ENCODE measurements at places on chromosomes 5 and 9.

GRCh38 chr5:165504674-165505073, 1999.3 kb downstream of the MAT2B start:
- no peak for DNase-seq

DNA sequence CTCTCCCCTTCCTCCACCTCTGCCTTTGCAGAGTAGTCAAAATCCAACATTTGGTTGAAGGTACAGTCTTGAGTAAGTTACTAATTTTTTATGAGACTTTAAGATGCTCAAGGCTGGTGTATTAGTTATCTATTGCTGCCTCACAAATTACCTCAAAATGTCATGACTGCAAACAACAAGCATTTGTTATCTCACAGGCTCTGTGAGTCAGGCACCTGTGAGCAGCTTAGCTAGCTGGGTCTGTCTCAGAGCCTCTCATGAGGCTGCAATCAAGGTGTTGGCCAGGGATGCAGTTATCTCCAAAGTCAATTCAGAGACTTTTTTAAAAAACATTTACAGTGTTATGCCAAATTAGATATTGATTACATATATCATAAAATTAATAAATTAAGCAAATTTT, 371.3 kb upstream of the RGMB start:
- DNase-seq, result no peak

- no peak for DNase-seq
Observed at GRCh38 chr9:124366476-124367220, 48.6 kb downstream of the PSMB7 start.

- no peak for DNase-seq
Observed at GRCh38 chr5:7576023-7576715, 180.2 kb downstream of the ADCY2 start.

DNA sequence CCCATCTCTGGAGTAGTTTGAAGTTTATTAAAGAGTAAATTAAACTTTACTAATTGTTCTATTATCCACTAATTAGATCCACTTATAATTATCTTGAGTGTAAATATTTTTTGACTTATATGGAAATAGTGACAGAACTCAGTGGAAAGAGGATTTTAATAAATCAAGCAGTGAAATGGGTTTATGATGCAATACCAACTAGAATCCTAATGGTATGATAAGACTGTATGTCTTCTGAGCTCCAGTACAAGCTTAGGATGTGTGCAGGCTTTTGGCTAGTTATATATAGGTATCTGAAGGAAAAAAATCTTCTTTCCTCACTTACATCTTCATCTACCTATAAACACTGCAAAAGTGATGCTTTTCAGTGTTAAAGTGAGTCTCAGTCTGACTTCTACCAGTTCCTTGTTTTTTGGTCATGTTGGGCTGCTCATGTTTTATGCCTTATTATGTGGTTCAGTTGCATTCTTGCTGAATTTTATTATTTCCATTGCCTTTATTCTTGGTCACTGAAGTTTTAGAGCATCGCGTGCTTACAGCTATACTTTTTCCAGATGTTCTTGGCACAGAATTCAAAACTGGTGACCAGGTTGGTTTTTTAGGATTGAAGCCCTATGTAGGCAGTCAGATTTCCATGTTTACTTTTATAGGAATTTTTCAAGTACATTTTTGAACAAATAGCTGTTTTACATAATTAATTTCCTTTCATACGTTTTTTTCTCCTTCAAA, 30.5 kb downstream of the XRCC4 start:
- DNase-seq, result no peak

DNA sequence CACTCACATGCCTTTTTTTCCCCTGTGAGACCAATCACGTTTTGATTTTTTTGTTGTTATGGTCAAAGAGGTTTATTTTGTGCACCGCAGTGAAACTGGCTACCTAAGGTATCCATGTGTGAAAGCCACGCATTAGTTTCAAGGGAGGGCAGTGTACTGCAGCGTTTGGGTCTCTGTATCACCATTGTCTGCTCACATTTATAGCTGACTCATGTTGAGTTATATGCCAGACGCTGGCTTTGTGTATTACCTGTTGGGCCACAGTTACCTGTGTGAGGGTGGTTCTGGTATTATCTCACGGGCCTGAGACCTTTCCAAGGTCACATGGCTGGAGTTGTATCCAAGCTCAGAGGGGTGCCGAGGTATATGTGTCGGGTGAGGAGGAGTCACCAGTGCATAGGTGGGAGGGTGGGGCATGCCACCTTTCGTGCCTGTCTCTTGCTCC, 75.8 kb downstream of the ARHGAP26 start:
- no peak for DNase-seq

DNA sequence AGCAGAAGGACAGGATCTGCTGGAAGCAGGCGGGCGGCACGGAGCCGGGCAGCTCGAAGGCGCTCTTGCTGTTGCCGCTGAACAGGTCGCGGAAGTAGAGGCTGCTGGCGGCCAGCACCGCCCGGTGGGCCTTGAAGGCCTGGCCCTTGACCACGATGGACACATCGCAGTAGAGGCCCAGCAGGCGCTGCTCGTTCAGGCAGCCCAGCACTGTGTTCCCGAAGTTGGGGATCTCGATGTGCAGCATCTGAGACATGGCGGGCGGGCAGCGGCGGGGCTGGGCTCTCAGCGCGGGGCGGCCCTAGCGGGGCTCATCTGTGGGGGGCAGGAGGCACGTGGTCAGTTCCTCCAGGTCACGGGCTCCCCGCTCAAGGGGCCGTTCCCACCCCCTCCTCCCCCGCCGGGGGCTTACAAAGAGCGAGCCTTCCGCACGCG, 44.8 kb downstream of the NACC2 start:
- DNase-seq, result no peak

GRCh38 chr9:21875893-21876292, 73.5 kb downstream of the MTAP start:
- DNase-seq, result no peak

DNA sequence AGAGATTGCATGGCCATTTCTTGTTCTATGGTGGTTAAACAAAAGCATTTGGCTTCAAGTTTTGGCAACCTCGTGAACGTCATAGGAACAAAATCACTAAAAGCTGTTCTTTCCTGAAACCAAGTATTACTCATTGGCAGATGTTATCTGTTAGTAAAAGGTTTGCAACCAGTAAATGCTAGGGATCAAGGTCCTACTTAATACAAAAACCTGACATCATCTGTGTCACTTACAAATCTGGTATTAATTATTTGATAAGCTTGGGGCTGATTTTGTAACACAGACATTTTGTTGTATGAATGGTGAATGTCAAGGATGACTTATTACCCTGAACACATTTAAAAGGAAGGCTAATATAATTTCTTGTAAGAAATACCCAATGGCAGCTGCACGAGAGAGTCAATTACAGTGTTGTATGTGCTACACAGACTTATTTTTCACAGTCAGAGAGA, 486.4 kb upstream of the ZNF608 start:
- no peak for DNase-seq

GRCh38 chr9:131240047-131240921, 36.0 kb downstream of the FAM78A start:
- DNase-seq, result no peak

DNA sequence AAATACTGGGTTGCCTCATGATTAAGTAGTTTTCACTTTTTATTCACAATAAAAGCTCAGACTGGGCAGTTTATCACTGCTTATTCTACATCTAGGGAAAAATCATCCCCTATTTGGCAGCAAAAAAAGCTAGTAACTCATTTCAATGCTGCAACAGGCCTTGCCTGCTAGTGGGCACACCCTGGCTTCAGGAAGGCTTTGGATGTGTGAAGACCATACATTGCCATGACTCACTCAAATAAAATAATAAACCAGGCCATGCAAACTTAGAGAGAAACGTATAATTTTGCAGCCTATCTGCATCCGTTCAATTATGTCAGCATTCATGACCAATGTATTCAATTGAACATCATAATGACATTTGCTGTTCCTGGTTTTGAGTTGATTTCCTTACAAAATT, 402.9 kb downstream of the PIK3R1 start:
- DNase-seq, result no peak

GRCh38 chr9:109414125-109414785, 83.9 kb downstream of the PTPN3 start:
- no peak for DNase-seq

DNA sequence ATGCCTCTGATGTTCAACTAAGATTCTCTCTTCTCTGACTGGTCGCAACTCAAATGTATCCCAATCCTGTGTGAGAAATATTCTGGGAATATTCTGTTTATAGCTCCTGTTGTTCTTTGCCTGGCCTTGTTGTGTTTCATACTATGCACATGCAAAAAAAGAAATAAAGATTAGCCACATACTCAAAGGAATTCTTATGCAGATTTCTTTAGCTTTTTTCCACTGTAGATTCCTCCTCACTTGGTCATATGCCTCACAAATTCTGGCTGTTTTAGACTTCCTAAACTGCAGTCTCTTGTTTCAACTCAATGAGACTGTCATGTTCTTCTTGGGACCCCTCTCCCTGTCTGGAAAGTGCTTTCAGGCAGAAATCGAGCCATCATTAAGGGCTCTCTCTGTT, 217.5 kb upstream of the SH3GL2 start:
- DNase-seq, result no peak

DNA sequence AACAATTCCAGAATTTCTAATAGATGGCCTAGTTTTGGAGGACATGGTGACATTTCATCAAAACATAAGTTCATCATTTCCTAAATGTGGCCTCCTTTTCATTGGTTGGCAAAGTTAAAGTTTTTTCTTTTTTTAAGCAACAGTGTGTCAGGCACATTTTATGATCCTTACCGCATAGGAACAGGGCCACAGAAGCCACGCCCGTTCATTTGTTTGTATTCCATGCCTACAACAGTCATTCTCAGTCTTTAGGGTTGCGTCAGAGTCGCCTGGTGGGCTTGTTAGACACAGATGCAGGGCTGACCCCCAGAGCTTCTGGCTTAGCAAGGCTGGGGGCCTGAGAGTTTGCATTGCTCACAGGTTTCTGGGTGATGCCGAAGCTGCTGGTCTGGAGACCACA, 130.2 kb downstream of the HSD17B3 start:
- DNase-seq, result no peak

DNA sequence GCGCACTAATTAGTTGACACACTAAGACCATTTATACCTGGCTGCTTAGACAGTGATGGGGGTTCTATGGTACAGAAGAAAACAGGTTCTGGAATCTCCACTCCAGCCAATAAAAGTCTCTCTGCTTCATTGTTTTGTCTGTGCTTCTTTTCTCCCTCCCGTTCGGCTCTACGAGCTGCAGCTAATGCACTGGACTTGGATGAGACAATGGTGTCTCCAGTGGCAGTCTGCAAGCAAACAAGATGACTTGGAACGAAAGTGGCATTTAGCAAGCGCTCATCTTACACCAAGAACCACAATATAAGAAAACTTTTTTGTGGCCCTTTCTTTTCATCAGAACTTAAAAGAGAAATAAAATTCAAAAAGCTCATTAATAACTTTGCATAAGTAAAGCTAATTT, 30.2 kb downstream of the GFM2 start:
- DNase-seq, result no peak

DNA sequence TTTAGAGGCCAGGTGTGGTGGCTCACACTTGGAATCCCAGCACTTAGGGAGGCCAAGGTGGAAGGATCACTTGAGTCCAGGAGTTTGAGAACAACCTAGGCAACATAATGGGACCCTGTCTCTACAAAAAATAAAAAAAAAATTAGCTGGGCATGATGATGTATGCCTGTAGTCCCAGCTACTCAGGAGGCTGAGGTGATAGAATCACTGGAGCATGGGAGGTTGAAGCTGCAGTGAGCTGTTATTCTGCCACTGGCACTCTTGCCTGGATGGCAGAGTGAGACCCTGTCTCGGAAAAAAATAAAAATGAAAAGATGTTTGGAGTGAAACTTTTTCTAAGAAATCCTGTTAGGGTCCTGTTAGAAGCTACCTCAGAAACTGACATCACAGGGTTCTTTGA, 24.2 kb downstream of the OCLN start:
- DNase-seq, result no peak

GRCh38 chr5:156119692-156120091, 207.3 kb upstream of the SGCD start:
- no peak for DNase-seq

DNA sequence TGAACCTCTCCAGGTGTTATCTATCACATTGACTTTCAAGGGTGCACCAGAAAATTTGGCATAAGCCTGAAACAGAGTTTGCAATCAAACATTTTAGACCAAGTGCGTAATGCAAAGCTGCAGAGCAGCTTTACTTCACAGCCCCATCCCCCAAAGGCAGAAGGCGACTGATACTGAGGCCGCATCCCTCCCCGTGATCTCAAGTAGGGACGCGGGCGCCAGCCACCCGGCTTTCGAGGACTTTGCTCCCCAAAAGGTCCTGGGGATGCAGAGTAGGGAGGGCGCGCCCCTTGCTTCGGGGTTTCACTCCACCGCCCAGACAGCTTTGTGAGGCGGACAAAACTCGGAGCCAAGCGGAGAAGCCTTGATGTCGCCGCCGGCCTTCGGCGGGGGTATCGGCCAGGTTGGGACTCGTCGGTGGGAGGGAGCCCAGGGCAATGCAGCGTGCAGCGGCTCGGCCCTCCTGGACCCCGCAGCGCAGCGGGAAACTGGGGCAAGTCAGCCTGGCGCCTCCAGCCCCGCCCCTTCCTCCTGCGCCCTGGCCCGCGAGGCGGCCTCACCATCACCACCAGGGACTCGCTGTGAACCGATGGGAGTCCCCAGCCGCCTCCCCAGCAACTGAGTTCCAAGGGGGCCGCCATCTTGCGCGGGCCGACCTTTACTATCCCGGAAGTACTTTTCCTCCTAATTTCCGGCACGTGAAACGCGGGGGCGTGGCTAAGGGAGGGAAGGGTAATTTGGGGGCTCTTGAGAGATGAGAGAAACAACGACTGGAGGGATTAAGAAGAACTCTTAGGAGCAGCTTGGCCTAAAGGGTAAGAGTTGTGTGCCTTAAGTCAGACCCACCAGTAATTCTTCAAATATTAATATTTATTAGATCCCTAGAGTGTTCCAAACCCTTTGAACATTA, at the start of gene MTX3:
Gene MTX3, minus strand, starts transcription at position 665 of the 910 bp plus-strand sequence. Its CDS starts 24 bp downstream, at position 641.
- DNase-seq, result peak; percentile 88

DNA sequence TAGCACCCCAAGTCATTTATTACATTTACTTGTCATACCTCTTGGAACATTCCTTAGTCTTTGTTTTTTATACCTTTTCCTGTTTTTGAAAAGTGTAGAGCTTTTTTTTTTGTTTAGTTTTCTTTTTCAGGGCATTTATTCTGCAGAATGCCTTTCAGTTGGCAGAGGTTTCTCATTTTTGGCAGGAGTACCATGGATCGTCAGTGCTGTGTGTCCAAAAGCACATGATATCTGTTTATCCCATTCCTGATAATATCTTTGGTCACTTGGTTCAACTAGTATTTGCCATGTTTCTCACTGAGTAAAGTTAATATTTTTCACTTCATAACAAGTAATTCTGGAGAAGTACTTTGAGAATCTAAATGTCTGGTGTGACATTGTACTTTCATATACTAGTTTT, 10.7 kb downstream of the OGN start:
- no peak for DNase-seq

DNA sequence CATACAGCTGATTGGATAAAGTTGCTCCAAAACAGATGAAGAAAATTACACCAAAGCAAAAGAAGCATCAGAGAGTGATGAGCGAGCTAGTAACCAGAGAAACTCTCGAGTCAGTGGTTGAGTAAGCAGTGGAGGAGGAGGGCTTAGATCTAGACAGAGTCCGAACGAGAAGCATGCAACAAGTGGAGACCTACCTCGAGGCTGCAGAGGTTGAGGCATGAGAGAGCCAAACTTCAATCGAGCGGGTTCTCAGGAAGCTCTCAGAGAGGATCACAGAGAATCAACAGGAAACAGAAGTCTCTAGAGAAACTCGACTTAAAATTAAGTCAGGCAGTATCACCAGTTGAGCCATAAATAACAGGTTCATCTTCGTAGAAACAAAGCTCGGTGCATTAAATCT, 6.1 kb downstream of the RUSC2 start:
- DNase-seq, result peak; percentile 30
